ENCODE measurements at places on chromosomes 11 and 22.

DNA sequence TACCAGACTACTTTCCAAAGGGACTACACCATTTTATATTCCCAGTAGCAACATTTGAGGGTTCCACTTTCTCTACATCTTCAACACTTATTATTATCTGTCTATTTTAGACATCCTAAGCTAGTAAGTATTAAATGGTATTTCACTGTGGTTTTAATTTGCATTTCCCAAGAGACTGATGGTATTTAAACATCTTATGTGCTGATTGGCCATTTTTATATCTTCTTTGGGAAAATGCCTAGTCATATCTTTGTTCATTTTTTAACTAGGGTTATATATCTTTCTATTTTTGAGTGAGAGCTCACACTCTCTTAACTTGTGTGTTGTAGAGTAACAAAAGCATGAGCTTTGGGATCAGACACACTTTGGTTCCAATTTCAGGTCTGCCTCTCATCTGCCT is 73.7 kb downstream of the PRCP start:
- DNase-seq = no peak

- DNase-seq = no peak
These were observed 48.4 kb upstream of the INCENP start for GRCh38 chr11:62075438-62075837.

- DNase-seq = no peak
These were observed 37.5 kb upstream of the RAB1B start for GRCh38 chr11:66230978-66231377.

- DNase-seq = no peak
These were observed 22.8 kb upstream of the TP53AIP1 start for GRCh38 chr11:128965485-128965884.

GRCh38 chr22:44365191-44365590 is 52.4 kb upstream of the SHISAL1 start:
- DNase-seq = no peak

DNA sequence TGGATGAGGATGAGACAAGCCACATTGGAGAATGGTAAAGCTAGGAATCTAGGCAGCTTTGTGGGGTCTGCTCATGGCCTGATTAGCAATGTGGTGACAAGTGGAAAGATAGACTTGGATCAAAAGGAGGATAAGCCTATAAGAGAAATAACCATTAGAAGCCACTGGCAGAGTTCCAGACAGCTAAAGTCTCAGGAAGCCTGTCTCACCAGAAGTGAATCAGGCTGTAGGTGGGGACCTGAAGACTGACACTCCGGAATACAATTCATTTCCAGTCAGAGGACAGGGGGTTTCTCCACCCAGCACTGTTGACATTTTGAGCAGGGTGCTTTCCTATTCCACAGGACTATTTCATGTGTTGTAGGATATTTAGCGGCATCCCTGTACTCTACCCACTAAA is 129.7 kb downstream of the ARHGAP42 start:
- DNase-seq = peak; percentile 40

GRCh38 chr22:44752285-44753188 is at the start of gene ARHGAP8:
Gene ARHGAP8 (plus strand): TSS chr22:44752575. CDS start chr22:44786528, 33,953 bp downstream.
- no peak for DNase-seq

Measured in umbilical cord (tissue), 2 donors.